ELF-1 (cell line): ENCODE measurements at places on chromosomes 6 and 20.

DNA sequence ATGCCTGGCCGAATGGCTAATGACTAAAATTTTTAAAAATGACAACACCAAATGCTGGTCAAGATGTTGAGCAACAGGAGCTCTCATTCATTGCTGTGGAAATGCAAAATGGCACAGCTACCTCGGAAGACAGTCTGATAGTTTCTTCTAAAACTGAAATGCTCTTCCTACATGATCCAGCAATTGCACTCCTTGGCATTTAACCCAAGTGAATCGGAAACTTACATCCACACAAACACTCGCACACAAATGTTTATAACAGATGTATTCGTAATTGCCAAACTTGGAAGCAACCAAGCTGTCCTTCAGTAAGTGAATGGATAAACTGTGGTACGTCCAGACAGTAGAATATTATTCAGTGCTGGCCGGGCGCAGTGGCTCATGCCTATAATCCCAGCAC is 56.4 kb upstream of the NCOA3 start:
- DNase-seq: no peak

DNA sequence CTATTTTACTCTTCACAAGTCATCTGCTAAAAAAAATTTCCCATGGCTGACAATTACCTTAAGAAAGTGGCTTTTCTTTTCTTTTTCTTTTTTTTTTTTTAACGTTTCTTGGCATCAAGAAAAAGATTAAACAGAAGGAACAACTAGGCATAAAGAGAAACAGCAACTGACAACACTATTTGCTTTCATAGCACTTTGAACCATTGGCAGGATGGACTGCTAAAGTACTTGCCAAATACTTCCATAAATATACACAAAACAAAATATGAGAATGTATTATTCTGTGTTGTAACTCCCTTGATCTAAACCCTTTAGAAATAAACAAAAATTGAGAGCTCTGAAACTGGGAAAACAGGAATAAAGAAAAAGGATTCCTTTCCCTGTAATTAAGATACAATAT is 20.0 kb upstream of the PLN start:
- no peak for DNase-seq

GRCh38 chr6:104087765-104088164 is 772.0 kb downstream of the HACE1 start:
- DNase-seq: no peak

GRCh38 chr6:88655586-88655985 is 307.8 kb downstream of the RNGTT start:
- no peak for DNase-seq

GRCh38 chr20:31817461-31817860 is 1.7 kb upstream of the MYLK2 start:
- no peak for DNase-seq

DNA sequence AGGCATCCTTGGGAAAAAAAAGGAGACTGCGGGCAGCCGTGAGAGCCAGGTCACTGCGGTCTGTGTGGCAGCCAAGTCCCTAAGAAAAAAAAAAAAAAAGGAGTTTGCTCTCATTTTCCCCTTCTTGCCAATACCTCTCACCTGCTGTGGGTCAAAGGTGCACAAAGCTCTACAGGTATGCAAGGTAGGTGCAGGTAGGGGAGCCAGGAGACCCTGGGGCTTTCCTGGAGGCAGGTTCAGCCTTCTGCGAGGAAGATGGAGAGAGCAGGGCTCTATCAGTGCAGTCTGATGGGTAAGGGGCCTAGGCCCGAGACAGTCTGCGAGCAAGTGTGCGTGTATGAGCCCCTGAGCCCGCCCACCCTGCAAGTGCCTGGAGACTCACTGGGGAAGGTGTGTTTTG is 12.3 kb upstream of the SNAI1 start:
- no peak for DNase-seq

GRCh38 chr20:39660226-39660625 is 698.1 kb downstream of the DHX35 start:
- DNase-seq: no peak

DNA sequence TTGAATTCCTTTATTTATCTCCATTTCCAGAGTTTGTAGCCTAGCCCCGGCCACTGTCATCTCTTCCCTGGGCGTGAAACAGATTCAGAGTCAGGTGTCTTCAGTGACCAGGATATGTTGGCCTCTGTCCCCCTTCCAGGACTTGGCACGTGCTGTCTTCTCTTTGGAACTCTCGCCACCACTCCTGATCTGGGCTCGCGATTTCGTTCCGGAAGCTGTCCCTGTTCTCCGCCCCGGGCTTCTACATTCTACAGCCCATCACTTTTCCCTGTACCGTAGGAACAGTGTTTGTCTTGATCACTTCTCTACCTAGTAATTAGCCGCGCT is 739 bp downstream of the GSS start:
- DNase-seq: no peak

DNA sequence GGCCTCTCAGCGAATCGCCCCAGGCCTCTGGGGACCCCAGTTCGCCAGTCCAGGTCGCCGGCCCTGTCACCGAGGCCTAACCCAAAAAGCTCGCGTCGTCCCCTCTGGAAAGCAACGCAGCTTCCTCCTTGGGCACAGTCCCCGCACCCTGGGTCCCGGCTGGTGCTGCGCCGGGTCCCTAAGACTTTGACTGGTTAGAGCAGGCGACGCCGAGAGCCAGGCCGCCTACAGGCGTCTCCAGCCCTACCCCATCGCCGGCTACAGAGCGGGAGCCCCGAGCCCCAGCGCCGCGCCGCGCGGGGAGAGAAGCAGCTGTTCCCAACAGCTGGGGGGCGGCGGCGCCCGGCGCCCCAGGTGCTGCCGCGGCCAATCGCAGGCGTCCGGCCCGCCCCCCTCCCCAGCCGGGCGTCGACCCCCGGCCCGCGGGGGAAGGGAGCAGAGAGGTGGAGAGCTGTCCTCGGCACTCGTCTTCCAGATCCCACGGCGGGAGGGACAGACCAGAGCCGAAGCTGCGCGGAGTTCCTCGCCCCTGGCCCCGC is 540 bp upstream of the RBM24 start:
- peak; percentile 53 for DNase-seq

GRCh38 chr20:21325296-21325695 is 22.2 kb downstream of the XRN2 start:
- no peak for DNase-seq

GRCh38 chr20:13286052-13286451 is 65.0 kb downstream of the ISM1 start:
- no peak for DNase-seq

DNA sequence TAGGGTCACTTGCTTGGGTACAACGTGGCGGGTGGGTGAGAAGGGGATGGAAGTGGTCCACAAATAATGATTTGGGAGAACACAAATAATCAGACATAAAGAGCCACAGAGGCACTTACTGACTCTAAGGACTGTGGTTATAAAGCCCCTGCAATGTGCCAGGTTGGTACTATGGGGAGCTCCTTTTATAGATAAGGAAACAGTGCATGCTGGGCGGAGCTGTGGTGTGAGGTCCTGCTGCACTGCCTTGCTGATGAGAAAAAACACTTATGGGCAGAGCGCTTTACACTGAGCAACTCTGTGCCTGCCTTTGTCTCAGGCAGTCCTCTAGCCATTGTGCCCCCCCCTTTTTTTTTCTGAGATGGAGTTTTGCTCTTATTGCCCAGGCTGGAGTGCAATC is 29.1 kb upstream of the SCRT2 start:
- no peak for DNase-seq
